LNCaP clone FGC (cell line): ENCODE measurements at places on chromosomes 4 and X.
A peak's percentile ranks its signal among the peaks of the same experiment; 100 is the strongest.

GRCh38 chr4:122854447-122855352 lies 28.1 kb downstream of the FGF2 start:
- no peak for DNase-seq

- DNase-seq: no peak
Observed at GRCh38 chr4:84901173-84901572, 65.3 kb downstream of the WDFY3 start.

GRCh38 chr4:156957556-156957955 lies 14.0 kb downstream of the PDGFC start:
- no peak for DNase-seq

- no peak for DNase-seq
Observed at GRCh38 chr4:105622269-105622668, 69.8 kb downstream of the ARHGEF38 start.

DNA sequence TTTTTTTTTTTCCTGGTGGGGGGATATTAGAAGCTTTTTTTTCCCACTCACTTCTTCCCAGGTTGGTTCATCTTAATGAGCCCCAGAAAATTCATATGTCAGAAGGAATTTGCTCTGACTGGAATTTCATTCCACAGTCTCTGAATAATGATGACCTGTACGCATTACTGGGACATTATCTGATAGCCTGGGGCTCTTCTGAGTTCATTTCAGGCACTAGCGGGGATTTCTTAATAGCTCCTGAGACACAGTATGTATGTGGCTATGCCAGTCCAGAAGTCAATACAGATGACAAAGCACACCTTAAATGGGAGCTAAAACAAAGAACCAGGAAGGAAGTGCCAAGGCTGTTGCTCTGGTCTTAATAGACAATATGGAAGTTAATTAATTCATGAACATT lies 295.2 kb upstream of the IGFBP7 start:
- no peak for DNase-seq

DNA sequence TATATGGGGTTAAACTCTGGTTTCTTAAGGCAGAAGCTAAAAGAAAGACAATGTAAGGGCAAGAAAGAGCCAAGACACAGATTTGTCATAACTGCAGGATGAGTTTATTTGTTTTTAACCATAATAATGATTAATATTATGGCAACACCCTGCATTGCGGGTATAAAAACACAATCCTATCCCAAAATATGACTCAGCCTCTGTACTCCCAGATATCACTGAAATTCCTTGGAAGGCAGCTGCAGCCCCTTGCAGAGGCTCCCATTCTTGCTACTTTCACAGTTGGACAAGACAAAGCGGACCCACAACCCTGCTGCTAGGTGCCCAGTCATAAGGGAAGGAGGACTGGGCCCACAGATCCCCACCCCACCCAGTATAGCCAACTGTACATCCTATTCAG lies 20.4 kb upstream of the FGF16 start:
- no peak for DNase-seq

- no peak for DNase-seq
Observed at GRCh38 chr4:181127171-181127570, 1116.0 kb upstream of the TENM3 start.

GRCh38 chrX:151085207-151085606 lies 91.2 kb upstream of the GPR50 start:
- DNase-seq: peak; percentile 54

GRCh38 chr4:1807332-1807777 lies 14.3 kb downstream of the FGFR3 start:
- no peak for DNase-seq

GRCh38 chrX:151938172-151938571 lies 25.5 kb downstream of the MAGEA4 start:
- no peak for DNase-seq

DNA sequence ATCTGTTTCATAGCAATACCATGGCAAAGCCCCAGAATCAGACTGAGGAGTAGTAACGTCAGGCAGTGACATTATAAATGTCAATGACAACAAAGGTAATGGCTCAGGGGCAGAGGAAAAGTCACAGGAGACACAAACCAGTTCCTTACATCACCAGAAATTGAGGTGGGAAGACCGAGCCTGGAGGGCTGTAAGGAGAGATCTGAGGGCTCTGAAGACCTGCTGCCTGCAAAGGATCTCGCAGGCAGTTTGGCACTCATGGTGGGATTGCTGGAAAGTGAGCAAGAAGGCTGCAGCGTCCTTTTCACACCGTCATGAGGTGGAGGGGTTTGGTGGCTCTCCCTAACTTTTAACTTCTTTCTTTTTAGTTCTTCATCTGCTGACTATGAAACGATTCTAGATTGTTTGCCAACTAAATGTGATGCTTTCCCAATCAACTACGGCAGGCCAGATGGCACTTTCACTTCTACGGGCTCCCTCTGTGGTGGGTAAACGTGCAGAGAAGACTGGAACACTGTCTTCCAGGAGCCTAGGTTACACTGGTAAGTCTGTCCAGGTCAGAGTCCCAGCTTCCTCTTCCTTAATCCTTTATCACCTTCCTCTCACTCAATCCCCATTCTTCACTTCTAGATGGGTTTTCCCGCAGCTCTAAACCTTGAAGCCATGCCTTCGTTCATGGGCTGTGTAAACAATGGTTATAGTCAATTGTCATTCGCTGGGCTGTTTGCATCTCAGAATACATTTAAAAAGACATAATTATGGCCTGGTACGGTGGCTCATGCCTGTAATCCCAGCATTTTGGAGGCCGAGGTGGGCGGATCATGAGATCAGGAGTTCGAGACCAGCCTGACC lies 58.2 kb downstream of the TBC1D9 start:
- no peak for DNase-seq

DNA sequence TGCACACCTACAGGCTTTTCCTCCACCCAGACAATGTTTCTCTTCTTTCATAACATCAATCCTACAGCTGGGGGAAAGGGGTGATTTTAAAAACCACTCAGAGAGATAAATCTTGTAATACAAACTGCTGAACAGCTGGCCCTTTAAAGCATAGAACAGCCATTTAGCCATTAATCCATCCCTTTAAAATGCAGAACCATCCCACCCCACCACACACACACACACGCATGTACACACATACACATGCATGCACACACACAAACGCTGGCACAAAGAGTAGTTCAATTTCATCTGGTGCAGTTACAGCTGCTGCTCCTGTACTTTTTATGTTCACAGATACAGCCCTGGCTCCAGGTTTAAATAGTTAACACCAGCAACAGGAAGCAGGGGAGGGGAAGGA lies 426.1 kb downstream of the MID1IP1 start:
- DNase-seq: no peak

GRCh38 chr4:64807821-64808220 lies 398.6 kb upstream of the TECRL start:
- DNase-seq: no peak

- no peak for DNase-seq
Observed at GRCh38 chrX:140505421-140506337, 810 bp upstream of the SOX3 start.

GRCh38 chrX:22952010-22952409 lies 47.8 kb upstream of the DDX53 start:
- no peak for DNase-seq

DNA sequence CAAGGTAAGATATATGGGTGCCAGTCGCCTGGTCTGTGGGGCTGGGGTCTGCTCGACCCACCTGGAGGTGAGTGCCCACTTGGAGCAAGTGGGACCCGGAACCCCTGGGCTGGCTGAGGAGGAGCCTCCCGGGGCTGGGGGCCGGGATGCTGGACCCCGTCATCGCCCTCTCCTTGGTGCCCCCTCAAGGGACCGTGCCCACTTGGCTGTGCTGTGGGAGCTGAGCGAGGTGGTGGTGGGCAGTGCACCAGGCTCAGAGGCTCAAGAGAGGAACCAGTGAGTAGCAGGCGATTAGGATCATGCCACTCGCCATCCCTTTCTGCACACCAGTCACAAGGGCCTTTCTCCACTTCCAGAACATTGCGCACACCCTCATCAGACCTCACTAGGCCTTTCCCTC lies 203.8 kb upstream of the PSAPL1 start:
- DNase-seq: no peak

DNA sequence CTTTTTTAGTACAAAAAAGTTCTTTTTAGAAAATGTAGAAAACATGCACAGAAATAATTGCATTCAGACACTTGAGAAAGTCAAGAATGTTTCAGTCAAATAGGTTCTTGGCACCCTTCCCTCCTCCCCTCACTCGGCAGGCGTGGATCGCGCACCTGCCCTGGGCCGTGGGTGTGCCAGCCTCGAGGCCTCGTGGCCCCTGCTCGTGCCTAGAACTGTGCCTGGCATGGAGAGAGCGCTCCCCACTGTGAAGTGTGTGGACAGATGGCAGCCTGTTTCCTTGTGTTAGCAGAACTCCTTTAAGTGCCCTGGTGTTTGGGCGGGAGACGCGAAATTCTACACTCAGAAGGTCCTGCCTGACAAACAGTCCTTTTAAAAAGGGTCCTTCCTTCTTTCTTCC lies 14.7 kb downstream of the RGS12 start:
- no peak for DNase-seq

- DNase-seq: no peak
Observed at GRCh38 chr4:150750824-150751223, 168.9 kb downstream of the MAB21L2 start.

- peak; percentile 89 for DNase-seq
Observed at GRCh38 chrX:57286507-57287251, at the start of gene FAAH2. Gene FAAH2 (plus strand): TSS chrX:57286706. CDS start chrX:57286826, 120 bp downstream.

- no peak for DNase-seq
Observed at GRCh38 chr4:101527188-101527587, 179.9 kb upstream of the PPP3CA start.

DNA sequence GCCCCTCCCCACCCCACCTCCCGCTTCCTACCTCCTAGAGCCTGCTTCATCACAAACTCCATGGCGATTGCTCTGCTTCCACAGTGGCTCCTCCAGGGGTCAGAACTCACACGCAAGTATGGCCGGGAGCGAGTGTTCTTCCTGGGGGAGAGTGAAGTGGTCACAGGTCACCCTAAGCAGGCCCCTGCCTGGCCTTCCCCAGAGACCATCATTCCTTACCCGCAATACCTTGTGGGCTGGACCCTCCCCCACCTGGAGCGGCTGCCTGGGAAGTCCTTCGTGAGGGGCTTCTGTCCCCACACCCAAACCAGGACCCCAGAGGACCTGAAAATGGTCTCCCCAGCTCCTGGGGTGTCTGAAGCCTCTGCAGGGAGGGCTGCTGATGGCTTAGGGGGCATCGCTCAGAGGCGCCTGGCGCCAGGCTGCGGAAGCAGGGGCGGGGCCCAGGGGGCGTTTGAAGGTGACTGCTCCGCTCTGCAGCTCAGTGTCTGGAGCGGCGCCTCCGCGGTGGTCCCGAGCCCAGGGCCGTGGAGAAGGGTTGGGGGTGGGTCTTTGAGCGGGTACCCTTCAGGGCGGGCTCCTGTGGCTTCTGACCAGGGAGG lies 1.4 kb downstream of the CPLX1 start:
- DNase-seq: no peak

DNA sequence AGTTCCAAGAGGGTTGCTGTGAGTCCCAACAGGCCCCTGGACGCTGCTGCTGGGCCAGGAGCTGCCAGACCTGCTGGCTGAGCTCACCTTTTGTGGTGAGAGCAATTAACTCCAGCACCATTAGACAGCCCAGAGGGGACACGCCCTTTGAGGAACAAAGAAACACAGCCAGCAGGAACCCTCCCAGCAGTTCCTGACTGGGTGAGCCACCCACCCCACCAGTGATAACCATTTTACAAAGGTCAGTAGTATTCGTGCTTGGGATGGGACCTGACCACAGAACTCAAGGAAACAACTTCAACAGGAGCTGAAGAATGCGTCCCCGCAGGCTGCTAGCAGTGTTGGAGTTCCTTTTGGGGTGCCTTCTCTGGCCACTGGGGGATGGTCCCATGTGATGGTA lies 38.8 kb upstream of the AFAP1 start:
- no peak for DNase-seq

DNA sequence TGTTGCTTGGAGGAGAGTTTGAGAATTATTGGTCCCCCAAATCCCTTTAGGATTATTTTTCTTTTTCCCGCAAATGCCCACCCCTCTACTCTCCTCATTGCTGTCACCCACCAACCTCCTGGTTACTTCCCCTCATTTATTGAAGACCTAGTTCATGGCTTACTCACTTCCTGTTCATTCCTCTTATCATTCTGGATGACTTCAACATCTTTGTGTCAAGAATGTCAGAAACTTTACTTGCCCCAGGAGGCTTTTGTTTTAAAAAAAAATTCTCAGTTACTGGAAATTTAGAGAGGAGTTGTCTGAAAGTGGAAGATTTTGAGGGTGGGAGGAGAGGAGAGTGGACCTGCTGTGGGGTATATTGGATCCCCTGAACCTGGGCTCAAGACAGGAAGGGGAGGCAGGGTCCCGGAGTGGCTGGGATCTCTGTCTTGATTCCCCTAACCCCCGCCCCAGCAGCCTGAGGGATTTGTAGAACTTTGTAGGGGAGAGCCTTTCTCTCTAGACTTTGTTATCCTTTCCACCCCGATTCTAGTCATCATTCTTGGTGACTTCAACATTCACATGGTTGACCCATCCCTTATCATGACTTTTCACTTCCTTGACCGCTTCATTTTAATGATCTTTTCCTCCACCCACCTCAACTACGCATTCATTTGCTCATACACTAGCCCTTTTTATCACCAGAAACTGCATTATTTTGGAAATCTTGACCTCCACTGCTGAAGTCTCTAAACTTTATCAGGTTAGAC lies 69.9 kb upstream of the ESX1 start:
- DNase-seq: no peak

GRCh38 chr4:148214529-148215166 lies 227.6 kb downstream of the NR3C2 start:
- DNase-seq: no peak

DNA sequence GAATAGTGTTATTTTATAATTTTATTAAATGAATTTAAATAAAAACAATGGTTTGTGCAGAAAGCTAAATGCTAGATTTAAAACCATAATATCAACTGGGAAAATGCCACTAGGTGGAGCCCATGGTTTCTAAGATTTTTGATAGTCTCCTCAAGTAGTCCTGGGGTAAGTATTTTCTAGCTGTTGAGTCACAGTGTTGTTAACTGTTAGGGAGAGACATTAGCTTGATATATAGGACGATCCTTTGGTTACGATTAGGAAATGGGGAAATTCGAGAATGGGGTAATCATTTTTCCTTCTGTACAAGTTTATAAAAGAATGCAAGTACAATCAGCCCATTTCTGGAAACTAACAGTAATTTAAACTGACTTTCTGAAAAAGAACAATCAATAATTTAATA lies 378.4 kb downstream of the ANKRD50 start:
- peak; percentile 27 for DNase-seq

DNA sequence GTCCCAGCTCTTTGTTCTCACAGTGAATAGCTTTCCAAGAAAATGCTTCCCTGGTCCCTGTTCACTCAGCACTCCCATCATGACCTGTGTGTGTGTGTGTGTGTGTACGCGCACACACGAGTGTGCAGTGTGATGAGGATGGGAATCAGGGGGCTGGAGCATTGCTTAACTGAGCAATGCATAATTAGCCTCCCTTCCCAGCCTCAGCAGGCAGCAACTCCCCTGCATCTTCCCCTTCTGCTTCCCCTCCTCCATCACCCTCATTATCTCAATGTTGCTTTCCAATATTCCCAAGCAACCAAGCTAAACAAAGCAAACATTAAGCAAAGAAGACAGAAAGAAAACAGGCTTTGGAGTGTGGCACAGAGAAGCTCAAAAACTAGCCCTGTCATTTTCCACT lies 137.0 kb downstream of the RBM47 start:
- no peak for DNase-seq

- no peak for DNase-seq
Observed at GRCh38 chr4:123832173-123833026, 435.8 kb downstream of the SPRY1 start.

GRCh38 chr4:147755561-147756295 lies 23.8 kb downstream of the ARHGAP10 start:
- DNase-seq: no peak

- DNase-seq: no peak
Observed at GRCh38 chrX:53587795-53588420, 98.6 kb downstream of the HUWE1 start.

- no peak for DNase-seq
Observed at GRCh38 chr4:73599182-73599581, 21.1 kb downstream of the RASSF6 start.
